ENCODE measurements at places on chromosomes 3 and 15.

- no peak for DNase-seq
Measured at GRCh38 chr15:32029862-32030781, at the start of gene CHRNA7. Gene CHRNA7, plus strand, starts transcription at chr15:32030515. Its CDS starts 80 bp downstream, at chr15:32030595.

DNA sequence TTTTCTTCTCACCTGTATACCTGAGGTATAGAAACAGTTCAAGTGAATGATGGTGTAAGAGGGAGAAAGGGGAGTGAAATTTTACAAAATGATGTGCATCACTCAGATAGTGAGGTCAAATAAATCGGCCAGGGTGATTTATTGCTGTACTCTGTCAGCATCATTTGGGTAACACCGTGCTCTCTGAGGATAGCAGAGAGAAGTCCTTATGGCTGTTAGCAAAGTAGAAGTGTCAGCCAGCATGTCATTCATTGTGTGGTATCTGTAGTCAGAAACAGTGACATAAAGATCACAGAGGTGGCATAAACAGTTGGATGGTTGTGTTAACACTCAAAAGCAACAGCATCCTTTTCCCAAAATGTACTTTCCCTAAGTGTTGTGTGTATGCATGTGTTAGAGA is 53.4 kb downstream of the PSMD6 start:
- DNase-seq, result no peak

- DNase-seq, result peak; percentile 25
Measured at GRCh38 chr3:142888099-142888480, 793 bp downstream of the PCOLCE2 start.

DNA sequence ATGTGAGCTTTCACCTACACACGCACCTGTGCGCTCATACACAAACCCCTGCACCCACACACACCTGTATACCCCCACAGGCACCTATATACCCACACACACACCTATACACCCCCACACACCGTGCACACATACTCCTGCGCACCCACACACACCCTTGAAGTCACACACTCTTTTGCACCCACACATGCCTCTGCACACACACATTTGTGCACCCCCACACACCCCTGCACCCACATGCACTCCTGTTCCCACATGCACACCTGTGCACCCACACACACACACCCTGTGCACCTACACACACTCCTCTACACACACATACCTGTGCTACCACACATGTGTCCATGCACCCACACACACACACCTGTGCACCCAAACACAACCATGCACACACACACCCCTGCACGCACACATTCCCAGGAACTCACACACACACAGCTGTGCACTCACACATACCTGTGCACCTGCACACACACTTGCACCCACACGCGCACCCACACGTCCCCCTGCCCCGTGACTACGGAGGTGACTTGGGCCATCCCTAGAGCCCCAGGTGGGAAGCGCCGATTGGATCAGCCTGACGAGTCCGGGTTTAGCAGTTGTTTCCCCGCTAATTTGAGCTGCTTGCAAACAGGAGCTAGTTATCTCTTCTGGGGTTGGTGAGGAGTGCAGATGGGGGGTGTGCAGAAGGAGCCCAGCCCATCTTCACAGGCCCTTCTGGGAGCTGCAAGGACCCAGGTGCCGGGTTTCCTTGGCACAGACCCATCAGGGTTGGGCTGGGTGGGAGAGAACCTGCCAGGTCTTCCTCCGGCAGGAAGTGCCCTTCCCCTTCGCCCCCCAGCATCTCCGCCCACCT is 97.8 kb downstream of the CHSY1 start:
- DNase-seq, result no peak

DNA sequence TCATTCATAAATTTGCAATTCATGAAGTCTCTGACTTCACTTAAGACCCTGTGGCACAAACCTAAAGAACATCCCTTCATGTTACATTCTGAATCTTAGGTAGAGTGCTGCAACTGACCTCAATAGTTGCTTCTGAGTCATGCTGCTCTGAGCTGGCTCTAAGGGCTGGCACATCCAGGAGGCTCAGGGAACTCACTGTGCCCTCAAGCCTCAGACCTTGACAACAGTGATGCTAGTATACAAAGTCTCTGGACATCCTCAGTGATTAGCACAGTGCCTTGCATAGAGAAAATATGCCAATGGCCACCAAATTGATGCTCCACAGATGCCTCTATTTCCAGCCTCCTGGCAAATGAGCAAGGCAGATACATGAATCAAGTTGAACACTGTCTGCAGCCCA is 740.9 kb upstream of the LMCD1 start:
- no peak for DNase-seq

- peak; percentile 94 for DNase-seq
Measured at GRCh38 chr15:32870240-32871033, 152.6 kb downstream of the GREM1 start.

Data from A172 (cell line).